ENCODE measurements at places on chromosomes 16 and 17.

- no peak for DNase-seq
Observed at GRCh38 chr16:72854267-72854959, 193.5 kb downstream of the ZFHX3 start.

DNA sequence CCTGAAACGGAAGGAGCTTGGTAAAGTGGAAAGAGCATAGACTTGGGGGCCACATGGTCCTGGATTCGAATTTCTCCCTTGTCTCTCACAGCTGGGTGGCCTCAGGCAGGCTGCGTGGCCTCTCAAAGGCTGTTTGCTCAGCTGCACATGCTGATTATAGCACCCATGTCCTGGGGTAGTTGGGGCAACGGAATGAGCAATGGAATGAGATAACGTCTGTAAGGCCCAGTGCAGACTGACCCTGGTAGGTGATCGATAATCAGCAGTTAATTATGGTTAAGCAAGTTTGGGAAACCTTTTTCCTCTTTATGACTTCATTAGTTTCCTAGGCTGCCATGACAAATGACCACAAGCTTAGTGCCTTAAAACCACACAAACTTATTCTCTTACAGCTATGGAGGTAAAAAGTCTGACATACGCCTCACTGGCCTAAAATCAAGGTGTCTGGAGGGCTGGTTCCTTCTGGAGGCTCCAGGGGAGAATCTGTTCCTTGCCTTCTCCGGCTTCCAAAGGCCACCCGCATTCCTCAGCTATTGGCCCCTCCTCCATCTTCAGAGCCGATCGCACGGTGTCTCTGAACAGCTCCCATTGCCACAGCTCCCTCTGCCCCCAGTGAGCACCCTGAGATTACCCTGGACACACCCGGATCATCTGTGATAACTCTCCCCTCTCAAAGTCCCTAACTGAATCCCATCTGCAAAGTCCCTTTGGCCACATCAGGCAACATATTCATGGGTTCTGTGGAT, 294.9 kb upstream of the FOXF1 start:
- no peak for DNase-seq

GRCh38 chr16:30553393-30553899, 4.7 kb downstream of the ZNF764 start:
- DNase-seq, result no peak

GRCh38 chr17:29847527-29848400, 82.3 kb downstream of the SSH2 start:
- DNase-seq, result no peak

- DNase-seq, result no peak
Observed at GRCh38 chr17:50889528-50890118, 23.5 kb upstream of the TOB1 start.

- DNase-seq, result no peak
Observed at GRCh38 chr17:45001310-45001709, 33.2 kb upstream of the C1QL1 start.

DNA sequence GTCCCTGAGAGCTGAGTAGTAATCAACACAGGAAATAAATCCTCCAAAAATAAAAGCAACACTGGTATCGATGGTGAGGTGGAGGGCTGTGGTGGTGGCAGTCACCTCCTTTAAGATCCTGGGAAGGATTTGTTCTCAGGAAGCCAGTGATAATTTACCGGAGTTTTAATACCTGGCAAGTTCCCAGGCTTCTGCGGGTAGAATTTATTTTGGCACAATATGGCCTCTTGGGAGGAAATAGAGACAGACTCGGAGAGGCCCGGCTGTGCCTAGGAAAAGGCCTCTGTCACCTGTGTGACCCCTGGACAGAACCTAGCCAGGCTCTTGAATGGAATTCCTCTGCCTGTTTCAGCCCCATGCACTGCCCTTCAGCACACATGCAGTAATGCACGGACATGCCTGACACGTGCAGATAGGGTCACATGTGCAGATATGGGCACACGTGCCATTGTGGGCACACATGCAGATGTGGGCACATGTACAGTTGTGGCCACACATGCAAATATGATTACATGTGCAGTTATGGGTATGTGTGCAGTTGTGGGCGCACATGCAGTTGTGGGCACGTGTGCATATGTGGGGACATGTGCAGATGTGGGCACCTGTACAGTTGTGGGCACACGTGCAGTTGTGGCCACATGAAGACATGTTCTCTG, 33.5 kb downstream of the MGAT5B start:
- DNase-seq, result no peak

GRCh38 chr17:16190703-16191360, 24.5 kb downstream of the NCOR1 start:
- no peak for DNase-seq

- DNase-seq, result no peak
Observed at GRCh38 chr16:50842013-50842505, 100.2 kb downstream of the CYLD start.

GRCh38 chr17:31515267-31515666, 123.8 kb downstream of the RAB11FIP4 start:
- no peak for DNase-seq

DNA sequence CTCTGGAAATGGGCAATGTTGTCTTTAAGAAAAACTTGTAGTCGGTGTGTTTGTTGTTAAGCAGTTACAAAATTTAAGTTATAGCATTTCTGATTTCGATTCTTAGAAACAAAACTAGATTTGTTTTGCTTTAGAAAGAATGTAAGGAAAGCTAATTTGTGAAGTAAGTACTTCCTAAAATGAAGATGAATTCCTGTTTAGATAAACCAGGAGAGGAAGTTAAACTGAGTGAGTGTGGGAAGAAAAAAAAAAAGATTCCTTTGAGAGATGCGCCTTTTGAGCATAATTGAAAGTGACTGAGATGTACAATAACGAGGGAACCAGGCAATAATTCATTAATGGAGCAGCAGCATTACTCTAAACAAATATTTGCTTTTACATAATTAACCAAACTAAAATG, 52.4 kb upstream of the ALOX12 start:
- DNase-seq, result no peak
